ENCODE measurements at places on chromosomes 4 and X. TPM values are rescaled to one million over a fixed set of nuclear protein-coding genes. Genes with fewer than 3 reads are reported as not detected.

Gene NDNF
- 0.10 TPM for total RNA-seq

Gene ARHGEF6
- 35.5 TPM for total RNA-seq

DNA sequence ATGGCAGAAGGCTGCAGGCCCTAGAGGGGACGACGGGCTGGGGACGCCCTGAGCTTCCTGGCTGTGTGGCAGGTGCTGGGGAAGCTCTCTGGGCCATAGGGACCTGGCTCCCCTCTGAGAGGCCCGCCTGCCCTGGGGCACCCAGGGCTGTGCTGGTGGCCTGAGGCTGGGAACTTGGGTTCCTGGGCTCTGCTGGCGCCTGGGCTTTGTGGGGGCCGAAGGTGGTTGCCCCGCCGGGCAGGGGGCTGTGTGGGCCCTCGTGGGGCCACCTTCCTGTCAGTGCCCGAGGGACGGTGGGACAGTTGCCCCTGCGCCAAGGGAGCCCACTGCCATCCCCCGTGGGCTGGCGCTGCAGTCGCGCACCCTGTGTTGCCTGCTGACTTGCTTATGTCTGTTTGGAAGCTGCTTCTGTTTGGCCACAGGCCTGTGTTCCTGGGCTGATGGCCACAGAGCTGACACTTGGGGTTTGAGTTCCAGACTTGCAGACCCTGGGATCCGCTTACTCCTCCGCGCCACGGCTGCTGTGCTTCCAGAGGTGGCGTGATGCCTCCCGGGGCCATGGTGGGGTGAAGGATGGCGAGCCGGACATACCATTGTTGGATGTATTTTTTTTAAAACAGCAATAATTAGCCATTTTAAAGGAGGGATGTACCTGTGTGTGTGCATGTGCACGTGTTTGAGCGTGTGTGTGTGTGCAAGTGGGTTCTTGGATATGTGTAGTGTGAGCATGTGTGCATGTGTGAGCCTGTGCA, 8.5 kb downstream of the NAT8L start:
- DNase-seq: no peak

DNA sequence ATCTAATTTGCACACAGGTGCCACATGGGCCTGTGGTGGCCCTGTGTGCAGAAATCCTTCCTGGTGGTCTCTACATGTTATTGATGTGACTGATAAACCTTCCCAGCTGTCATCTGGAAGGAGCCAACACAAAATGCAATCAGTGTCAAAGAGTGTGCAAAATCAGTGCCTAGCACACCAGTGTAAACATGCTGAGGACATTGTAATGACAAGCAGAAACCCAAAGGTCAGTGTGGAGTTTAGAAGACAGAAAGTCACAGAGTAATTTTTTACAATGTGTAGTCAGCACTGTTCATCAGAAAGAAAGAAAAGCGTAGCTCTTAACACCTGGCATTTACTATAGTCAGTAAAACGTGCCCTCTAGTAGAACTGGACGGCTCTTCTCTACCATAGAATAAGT, 50.3 kb downstream of the PHKA2 start:
- no peak for DNase-seq

DNA sequence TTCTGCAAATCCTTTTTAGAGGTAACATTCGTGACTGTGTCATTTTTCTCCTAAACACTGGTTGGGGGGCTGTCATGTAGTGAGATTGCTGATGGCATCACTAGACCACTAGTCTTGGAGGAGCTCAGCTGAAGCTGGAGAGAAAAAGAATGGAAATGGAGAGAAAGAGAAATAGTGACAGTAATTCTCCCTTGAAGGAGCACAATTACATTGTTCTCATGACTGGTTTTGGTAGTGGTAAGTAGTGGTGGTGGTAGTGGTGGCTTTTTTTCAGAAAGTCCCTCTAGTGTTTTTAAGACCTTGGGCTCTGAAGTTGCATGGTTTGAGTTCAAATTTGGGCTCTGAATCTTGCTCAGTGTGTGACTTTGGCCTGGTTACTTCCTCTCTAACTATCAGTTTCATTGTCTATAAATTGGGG, 99.8 kb downstream of the LARP7 start:
- DNase-seq: no peak

- DNase-seq: no peak
These were observed 7.5 kb upstream of the BCOR start for GRCh38 chrX:40104985-40105834.
